ENCODE measurements at places on chromosomes 5 and 9.
A peak's percentile ranks its signal among the peaks of the same experiment; 100 is the strongest.

DNA sequence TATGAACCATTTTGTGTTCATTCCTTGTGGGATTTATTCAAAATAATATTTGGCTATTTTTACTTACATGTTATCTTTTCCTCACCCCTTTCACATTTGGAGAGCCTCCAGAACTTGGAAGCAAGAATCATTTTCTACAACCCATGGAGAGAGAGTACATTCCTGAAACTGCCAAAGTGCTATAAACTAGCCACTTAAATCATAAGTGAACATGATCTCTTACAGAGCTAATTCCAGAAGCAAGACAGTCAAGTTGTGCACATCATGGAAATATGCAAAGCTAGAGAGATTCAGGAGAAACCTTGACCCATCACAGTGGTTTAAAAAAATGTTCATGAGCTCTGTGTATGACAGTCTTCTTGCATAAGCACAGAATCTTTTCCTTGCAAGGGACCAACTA lies 883.6 kb upstream of the C9orf72 start:
- no peak for DNase-seq

- no peak for DNase-seq
Observed at GRCh38 chr5:64344501-64344900, 161.3 kb upstream of the RGS7BP start.

- DNase-seq = no peak
Observed at GRCh38 chr9:98854266-98854665, 46.8 kb downstream of the GALNT12 start.

- DNase-seq = no peak
Observed at GRCh38 chr5:163478126-163478981, 17.9 kb downstream of the HMMR start.

GRCh38 chr5:148849461-148849860 lies 23.1 kb downstream of the ADRB2 start:
- DNase-seq = peak; percentile 67

- DNase-seq = no peak
Observed at GRCh38 chr9:31519424-31519823, 865.0 kb upstream of the ACO1 start.

DNA sequence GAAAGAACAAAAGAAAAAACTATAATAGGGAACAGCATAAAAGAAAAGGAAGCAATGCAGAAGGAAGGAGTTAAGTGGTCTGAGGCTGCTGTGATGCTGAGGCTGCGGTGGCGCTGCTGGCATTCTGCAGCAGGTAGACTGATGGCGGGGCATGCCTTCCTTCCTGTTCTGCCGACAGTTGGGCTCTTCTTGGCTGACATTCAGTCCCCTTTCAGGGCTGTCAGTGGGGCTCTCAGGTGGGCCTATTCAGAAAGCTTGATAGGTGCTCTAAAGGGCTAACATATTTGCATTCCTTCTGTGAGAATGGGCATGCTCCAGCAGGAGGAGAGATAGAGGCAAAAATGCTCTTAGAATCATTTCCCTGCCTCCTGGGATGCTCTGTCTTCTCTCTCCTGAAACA lies 5.1 kb upstream of the CLINT1 start:
- DNase-seq = no peak

- DNase-seq = no peak
Observed at GRCh38 chr9:4228606-4229005, 71.3 kb downstream of the GLIS3 start.

GRCh38 chr5:40389591-40389990 lies 290.1 kb upstream of the PTGER4 start:
- no peak for DNase-seq

DNA sequence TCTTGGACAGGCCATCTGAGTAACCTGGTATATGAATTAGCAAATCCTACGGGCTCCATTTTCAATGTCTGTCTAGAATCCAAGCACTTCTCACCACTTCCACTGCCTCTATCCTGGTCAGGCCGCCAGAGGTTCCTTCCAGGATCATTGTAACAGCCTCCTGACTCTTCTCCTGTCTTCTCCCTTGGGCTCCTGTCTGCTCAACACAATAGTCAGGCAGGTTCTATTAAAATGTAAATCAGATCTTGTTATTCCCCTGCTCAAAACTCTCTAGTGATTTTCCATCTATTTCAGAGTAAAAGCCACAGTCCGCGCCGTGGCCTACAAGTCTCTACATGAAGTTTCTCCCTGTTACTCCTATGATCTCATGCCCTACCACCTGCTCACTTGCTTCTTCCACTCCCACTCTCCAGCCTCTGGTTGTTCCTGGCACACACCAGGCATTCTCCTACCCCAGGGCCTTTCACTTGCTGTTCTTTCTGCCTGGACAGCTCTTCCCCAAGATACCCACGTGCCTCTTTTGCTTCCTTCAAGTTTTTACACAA lies 21.7 kb downstream of the ZNF366 start:
- no peak for DNase-seq

- DNase-seq = no peak
Observed at GRCh38 chr5:149940941-149941644, 3.5 kb downstream of the PDE6A start.

DNA sequence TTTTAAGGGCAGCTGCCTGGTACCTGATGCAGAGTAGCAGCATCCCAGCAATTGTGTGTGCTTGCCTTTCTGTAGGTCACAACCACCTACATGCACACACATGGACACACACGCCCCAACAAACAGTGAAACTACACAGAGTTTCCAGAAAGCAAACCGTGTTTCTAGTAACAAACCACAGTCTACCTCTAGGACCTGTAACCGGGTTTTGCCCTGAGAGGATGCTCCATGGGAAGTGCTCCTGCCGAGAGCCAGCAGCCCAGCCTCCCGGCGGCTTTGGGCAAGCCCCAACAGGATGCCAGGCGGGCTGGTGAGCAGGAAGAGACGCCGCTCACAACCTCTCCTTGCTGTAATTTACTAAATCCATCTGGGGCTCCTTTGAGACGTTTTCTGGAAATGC lies 4.1 kb upstream of the TCF7 start:
- DNase-seq = no peak

Measured in CD4-positive, alpha-beta T cell (primary cell).